IMR-90 (cell line): ENCODE measurements at places on chromosomes 4 and X. TPM values are rescaled to one million over a fixed set of nuclear protein-coding genes. Genes with fewer than 3 reads are reported as not detected.

DNA sequence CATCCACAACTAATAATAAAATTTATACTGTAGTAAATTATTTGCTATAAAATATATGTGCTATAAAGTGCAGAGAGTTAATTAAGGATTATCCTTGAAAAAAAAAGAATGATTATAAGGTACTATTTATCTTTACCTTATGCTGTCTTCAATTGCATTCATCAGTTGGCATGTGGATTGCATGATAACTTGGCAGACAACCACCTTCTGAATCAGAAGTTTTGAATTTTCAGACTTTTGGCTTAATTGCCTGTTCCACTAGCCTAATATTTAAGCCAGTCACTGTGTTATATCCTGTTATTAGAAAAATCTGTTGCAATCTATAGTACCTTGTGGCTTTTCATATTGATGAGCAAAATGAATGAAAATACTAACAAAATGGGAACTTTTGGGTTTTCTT, 1040.3 kb upstream of the PCDH10 start:
- DNase-seq, result peak; percentile 79

- peak; percentile 20 for DNase-seq
These were observed 43.1 kb downstream of the SYNPO2 start for GRCh38 chr4:118931786-118932185.

DNA sequence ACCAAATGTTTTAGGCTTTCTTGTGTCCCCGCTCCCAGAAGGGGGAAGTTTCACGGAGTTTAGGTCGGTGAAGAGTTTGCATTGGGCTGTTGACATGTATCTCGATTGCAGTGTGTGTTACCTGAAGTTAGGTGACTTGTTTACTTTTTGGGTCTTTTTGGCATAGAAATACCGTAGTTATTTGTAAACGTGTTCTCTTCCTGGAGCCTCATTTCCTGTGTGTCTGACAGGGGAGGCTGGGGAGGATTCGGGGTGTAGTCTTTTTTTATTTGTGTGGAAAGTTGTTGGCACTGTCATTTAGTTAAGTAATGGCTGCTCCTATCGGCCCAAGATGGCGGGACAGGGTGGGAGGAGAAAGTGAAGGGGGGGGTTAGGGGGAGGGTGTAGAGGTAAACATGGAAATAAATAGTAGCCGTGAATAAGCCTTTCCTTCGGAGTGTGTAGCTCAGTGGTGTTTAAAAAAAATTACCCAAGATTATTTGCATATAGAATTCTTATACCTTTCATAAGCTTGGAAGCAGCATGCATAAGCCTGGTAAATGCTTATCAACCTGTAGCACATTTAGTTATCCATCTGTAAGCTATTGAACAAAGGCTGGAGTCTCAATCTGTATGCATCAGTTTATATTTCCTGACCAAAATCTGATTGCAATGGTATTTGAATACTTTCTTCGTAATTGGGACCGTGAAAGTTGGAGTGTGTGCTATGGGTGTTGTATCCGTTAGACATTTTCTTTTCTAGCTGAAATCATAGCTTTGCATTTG, 1.6 kb downstream of the KDM6A start:
- peak; percentile 49 for DNase-seq

DNA sequence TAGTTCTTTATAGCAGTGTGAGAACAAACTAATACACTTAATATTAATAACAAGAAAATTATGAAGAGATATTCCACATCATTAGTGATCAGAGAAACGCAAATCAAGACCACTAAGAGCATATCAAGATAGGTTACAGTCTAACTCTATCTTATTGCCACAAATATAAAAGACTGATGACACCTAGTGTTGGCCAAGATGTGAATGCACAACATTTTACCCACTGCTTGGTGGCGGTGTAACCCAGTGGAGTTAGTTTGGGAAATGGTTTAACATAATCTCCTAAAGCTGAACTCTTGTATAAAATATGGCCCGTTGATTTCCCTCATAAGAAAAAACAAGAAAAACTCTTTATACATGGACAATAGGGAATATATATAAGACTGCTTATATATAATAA, 92.4 kb downstream of the SLITRK2 start:
- no peak for DNase-seq

GRCh38 chrX:131565909-131566308, 22.0 kb downstream of the OR13H1 start:
- DNase-seq, result no peak

DNA sequence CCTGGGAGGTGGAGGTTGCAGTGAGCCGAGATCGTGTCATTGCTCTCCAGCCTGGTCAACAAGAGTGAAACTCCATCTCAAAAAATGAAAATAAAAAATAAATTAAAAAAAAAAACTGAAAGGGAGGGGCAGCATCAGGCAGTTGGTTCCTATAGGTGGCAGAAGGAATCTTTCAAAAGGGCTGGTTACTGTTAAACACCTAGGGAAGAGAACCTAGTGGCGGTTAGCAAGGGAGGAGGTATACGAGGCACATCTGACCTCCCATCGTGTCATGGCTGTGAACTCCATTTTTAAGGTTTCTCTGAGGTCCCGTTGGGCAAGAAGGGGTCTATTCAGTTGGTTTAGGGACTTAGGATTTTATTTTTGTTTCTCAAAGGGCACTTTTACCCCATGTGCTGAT, 150.1 kb downstream of the SLC7A11 start:
- no peak for DNase-seq

Gene TRIM61
- 1.5 and 1.6 TPM in 2 replicates for polyA plus RNA-seq

Gene RFC1
- 15.9 and 18.4 TPM in 2 replicates for polyA plus RNA-seq

Gene CXXC4
- polyA plus RNA-seq, result not detected in 2 replicates
